Nephron progenitor cell (in vitro differentiated cells): ENCODE measurements at places on chromosomes 3 and 15.
A peak's percentile ranks its signal among the peaks of the same experiment; 100 is the strongest.

- DNase-seq = no peak
Observed at GRCh38 chr15:70086636-70087035, 11.1 kb downstream of the TLE3 start.

DNA sequence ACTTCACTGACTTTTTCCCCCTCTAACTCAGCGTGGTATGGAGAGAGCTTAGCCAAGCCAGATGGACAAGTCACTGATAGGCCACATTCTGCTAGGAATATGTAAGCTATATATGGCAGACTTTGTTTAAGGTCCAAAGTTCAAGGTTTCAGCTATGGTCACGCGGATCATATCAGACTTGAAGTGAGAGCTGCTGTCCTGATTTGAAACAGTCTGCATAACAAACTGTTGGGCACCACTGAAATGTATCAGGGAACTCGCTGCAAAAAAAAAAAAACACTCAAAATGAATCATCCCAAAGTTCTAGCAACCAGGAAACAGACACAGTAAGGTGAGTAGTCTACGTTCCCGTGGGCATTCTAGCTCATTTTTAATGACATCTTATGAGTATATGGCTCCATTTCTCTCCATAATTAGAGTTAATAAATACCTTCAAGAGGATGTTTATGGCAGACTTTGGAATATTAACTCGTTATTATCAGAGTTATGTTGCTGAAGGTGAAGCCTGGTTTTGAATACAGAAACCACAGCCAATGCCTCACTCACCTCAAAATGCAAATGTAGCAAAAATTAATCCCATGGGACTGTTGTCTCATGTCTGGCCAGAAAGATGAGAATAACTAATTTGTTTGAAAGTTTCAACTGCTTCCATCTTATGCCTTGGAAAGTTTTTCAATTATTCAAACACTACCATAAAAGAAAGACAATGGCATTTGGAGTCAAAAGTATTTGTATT, 12.3 kb downstream of the DPH3 start:
- no peak for DNase-seq

DNA sequence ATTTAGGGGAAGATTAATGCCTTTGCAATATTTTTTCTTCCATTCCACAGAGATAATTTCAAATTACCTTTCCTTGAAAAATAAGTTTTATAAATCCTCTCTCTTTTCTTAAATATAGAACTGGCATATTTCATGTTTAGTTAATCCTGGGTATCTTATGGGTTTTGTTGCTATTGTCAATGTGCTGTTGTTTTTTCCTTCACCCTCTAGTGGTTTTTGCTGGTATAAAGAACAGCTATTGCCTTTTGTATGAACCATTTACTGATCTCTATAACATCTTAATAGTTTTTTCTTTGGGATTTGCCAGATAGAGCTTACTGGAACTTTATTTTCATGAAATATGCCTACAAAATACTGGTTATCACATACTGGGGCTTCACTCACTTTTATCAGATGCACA, 359.6 kb upstream of the DPPA4 start:
- no peak for DNase-seq

DNA sequence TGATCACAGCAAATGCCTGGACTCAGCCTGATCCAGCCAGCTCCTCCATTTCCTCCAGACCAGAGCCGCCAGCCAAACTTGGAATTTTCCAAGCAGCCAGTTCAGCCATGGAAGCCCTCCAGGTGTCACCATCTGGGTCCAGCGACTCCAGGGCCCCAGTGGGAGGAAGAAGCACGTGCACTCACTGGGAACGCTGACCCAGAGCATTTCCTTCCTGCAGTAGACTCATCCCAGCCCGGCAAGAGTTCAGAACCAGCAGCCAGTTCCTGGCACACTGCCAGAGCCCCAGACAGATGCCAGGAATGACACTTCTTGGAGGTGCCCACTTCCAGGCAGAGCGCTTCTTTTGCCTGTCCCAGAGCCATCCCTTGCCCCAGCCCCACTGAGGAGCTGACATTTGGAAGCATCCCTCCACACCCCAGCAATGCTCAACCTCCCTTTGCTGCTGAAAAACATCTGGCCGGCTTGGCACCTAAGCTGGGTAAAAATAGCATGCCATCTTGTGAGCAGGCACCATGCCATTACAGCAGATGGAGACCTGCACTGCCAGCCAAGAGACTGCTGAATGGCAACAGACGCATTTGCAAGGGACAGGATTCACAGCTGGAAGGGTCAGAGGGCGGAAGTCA, 460.3 kb upstream of the PROK2 start:
- DNase-seq = no peak

- DNase-seq = no peak
Observed at GRCh38 chr3:106071306-106071705, 202.5 kb upstream of the CBLB start.

DNA sequence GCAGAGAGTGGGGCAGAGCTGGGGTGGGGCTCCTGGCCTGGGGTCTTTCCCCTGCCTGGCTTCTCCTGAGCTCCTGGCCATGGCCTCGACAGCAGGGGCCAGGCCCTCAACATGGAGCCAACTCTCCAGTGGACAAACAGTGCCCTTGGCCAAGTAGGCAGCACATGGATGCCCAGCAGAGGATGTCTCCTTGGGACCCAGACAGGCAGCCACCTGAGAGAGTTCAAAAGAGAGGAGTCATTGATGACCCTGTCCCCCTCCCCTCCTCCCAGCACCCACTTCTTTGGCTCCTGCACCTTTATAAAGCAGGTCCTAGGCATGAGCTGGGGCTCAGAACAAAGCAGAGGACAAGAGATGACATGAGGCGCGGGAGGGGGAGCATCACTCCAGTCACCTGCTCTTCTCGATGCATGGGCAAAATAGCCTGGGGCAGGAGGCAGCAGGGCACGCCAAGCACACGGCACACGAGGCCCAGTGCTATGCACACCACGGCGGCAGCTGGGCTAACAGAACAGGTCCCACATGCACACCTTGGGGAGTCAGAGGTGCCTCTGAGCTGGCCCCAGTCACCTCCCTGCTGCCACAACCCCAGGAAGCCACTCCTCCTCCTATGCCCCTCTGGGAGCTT, 27.4 kb downstream of the SHISA5 start:
- DNase-seq = no peak

DNA sequence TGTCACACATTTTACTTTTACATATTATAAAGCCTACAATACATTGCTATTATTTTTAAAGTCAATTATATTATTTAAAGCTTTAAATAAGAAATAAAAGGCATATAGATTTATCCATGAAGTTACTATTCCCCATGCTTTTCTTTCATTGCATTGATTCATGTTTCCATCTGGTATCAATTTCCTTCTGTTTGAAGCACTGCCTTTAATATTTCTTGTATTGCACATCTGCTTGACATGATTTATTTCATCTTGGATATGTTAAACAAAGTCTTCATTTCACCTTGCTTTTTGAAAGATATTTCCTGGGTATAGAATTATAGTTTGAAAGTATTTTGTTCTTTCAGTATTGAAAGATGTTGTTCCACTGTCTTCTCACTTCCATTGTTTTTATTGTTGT, 174.3 kb upstream of the MBNL1 start:
- DNase-seq = no peak

DNA sequence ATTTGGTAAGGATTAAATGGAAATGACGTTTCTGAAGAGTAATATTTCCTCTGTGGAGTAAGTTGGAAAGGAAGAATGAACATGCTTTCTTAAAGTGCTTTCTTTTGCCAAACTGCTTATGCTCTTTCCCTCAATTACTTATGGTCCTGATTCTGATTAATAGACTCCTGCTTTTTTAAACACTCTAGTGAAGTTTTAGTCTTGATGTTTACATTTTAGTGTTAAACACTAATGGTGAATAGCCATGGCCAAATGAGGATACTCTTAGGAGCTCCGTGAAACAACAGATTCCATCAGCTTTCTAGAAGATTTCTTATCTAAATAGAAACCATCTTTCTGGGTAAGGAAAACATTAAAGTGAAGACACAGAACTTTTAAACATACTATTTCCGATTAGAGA, 117.6 kb downstream of the P3H2 start:
- no peak for DNase-seq

DNA sequence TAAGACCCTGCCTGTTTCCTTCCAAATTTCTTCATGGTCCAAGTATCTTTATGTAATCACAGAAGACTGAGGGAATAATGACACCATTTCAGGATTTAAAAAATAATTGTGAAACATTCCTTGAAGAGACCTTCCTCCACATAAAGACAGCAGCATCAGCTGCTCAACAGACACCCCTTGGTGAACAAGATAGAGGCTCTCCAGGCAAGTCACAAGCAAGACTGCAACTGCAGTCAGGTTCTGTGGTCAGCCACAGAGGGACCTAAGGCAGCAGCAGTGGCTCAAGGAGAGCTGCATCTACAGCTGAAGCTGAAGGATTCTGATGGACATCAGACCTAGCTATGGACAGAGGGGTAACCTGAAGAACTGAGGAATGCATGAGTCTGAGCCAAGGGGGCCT, 97.2 kb upstream of the C3orf80 start:
- no peak for DNase-seq

DNA sequence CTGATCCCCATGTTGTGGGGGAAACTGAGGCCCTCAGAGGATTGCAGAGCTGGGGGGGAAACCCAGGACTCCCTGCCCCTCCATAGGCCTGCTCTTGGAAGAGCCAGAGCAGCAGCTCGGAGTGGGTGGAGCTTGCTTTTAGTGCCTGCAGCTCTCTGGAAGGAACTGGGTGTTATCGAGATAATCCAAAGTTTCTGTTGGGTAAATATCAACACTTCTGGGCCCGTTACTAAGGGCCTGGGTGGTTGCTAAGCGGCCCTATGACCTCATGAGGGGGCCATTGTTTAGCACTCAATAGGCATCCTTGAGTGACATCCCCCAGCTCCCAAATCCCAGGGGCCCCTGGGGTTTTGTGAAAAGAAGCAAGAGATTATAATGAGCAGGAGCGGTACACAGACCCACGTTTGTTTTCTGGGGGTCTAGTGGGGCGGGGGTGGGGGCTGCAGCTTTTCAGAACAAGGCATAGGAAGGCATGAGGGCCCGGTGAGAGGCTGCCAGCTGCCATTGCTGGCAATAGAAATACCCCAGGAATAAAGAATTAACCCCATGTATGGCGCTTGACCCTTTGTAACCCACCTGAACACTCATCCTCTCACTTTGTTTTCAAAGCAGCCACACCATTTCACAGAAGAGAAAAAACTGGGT, 48.3 kb upstream of the ATP2B2 start:
- peak; percentile 18 for DNase-seq

- DNase-seq = no peak
Observed at GRCh38 chr15:83100097-83100646, 7.3 kb upstream of the TM6SF1 start.

- no peak for DNase-seq
Observed at GRCh38 chr3:149898771-149899170, 71.9 kb downstream of the PFN2 start.

DNA sequence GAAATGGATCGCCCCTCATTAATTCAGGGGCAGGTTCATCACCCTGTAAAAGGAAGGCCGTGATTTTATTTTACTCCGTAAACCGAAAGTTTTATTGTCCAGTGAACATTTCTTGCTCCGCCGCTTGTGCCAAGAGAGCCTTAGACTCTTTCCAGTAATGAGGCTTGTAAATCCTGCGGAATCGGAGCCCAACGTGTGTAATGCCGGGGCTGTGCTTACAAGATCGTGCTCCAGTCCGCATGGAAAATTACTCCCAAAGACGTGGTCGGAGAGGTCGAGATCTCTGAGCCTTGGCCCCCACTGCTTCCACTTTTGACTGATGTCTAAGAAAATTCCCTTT, 649 bp upstream of the PLOD2 start:
- peak; percentile 19 for DNase-seq

DNA sequence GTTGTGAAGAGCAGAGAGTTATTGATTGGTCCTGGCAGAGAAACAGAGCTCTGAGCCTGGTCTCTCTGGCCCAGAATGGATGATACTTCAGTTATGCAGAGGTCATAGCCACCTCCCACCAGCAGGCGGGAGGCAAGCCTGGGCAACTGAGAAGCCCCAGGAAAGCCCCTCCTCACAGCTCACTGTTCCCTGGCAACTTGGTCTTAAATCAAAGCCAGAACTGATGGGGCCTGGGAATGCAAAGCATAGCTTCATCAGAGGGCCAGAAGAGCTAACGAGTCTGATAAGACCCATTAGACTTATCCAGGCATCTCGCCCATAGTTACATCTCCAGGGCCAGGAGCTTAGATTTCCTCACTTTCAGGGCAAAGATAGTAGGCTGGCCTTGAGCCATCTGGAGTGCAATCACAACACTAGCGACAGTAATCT, 5.5 kb upstream of the COLQ start:
- peak; percentile 60 for DNase-seq

GRCh38 chr15:63034578-63034977, 8.0 kb upstream of the TPM1 start:
- DNase-seq = no peak

DNA sequence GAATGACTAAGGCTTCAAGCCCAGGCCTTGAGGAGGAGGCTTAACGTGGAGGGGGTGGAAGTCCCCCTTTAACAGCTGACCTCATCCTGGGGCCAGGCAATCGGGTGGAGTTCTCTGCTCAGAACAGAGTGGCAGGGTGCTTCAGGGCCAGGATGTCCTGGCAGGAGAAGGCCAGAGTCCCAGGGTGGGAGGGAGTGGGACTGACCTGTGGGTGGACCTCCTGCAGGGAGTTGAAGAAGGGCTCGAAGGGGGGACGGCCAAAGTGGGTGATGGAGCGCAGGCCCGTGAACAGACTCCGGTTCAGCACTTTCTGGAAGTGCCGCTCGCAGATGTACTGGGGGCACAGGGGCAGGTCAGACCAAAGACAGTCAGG, 19.6 kb downstream of the DUOX2 start:
- DNase-seq = no peak

DNA sequence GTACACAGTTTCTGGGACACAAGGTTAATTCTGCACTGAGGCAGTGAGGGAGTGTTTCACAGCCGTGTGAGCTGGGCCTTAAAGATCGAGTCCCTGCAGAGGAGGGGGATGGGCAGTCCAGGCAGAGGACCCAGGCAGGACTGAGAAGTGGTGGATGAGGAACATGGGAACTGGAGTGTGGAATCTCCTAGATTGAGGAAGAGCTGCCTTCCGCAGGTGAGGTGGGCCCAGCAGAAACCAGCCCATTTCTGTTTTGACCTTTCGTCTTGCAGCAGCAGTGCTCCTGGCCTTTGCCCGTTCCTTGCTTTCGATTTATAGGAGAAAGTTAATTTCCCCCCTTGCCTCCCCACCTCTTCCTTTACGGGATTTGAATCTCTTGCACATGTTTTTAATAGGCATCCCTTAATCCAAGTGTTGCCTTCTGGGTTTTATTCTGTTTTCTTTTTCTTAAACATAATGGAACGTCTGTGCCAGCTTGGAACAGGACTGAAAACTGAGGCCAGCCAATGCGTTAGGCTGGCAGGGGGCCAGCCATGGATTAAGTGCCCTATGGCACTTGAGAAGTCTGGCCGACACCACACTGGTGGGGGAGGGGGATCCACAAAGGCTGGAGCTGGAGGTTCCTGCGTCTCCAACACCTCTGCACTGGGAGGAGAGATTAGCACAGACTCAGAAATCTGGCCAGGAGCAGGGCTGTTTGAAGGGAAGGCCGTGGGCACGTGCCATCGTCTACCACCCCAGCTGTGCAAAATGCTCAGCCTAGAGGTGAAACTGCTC, 78.1 kb downstream of the AAGAB start:
- DNase-seq = no peak

GRCh38 chr3:70853161-70853944, 540.9 kb upstream of the MDFIC2 start:
- no peak for DNase-seq

- no peak for DNase-seq
Observed at GRCh38 chr3:95387242-95388021, 1324.6 kb downstream of the NSUN3 start.

GRCh38 chr3:160806094-160806493, 50.1 kb downstream of the PPM1L start:
- no peak for DNase-seq

- no peak for DNase-seq
Observed at GRCh38 chr15:47331829-47332393, 385.4 kb upstream of the SEMA6D start.

- DNase-seq = no peak
Observed at GRCh38 chr3:186362988-186363387, 954 bp upstream of the DGKG start.
